ENCODE measurements at places on chromosomes 1 and 21.

DNA sequence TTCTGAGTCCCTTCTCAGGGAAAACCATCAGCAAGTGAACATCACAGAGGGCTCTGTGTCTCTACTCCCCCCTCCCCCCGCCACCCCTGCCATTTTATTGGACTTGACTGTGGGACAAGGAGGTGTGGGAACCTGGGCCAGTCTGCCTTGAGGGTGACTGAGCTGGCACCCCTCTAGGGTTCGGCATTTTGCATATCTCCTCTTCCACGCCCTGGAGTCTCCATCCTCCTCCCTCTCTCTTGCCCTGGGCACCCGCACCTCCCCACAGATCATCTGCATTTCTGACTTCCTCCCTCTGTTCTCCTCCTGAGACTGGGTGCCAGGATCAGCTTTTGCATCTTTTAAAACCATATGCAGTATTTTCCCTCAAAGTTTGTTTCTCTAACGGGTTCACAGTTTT lies 107.1 kb upstream of the ERRFI1 start:
- DNase-seq: no peak

GRCh38 chr21:35111321-35111930 lies 62.3 kb upstream of the RUNX1 start:
- no peak for DNase-seq

DNA sequence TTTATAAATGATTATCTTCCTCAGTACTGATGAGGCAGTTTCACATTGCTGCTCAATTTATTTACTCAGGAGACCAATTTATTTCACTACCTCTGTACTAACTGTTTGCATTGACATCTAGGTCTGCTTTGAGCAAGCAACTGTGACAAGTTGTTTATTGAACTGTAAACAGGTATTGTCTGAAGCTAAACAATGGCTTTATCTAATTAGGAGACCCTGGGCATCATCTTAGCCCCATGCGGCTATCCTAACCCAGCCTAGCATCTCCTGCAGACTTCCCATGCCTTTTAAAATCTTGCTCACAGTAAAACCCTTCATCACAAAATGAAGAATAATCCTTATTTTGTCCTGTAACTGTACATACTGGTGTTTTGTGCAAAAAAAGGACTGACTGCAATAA lies 348.2 kb downstream of the RWDD3 start:
- DNase-seq: no peak

DNA sequence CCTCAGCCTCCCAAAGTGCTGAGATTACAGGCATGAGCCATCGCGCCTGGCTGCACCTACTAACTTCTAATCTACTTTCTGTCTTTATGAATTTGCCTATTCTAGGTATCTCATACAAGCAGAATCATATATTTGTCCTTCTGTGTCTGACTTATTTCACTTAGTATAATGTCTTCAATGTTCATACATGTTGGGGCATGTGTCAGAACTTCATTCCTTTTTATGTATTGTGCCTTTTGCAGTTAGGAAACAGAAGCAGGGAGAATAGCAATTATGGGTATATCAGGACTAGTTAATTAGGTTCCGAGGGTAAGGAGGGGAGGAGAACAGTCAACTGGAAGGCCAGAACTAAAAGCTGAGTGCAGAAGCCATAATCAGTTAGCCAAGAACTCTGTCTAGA lies 18.0 kb upstream of the NIBAN1 start:
- DNase-seq: no peak

GRCh38 chr1:52368383-52369172 lies 2.6 kb upstream of the CC2D1B start:
- peak; percentile 12 for DNase-seq
